ENCODE measurements at places on chromosomes 13 and 19.

GRCh38 chr19:19053508-19054314, 10.1 kb upstream of the SLC25A42 start:
- peak; percentile 69 for DNase-seq

- DNase-seq: no peak
These were observed 4.2 kb downstream of the GJA3 start for GRCh38 chr13:20156702-20157101.

- no peak for DNase-seq
These were observed 233.0 kb downstream of the COL4A1 start for GRCh38 chr13:110073982-110074381.

DNA sequence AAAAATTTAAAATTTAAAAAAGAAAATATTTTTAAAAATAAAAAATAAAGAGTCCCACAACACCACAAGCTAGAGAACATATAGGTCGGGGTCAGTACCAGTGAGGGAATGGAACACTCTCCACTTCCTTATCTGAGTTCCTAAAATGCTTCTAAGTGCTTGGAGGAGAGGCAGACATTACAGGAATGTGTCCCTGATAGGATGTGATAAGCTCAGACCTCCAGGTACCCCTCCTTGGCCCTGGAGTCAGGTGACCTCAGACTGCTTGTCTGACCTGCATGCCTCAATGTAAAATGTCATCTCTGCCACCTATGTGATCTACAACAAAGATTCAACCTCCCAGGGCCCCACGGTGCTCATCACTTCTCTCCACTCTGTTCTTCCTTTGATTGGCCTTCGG, 2.8 kb downstream of the ZNF814 start:
- no peak for DNase-seq

- DNase-seq: peak; percentile 28
These were observed 213.3 kb upstream of the MIR17HG start for GRCh38 chr13:91133941-91134802.

- DNase-seq: no peak
These were observed 173.8 kb upstream of the SOX1 start for GRCh38 chr13:111893071-111893606.

DNA sequence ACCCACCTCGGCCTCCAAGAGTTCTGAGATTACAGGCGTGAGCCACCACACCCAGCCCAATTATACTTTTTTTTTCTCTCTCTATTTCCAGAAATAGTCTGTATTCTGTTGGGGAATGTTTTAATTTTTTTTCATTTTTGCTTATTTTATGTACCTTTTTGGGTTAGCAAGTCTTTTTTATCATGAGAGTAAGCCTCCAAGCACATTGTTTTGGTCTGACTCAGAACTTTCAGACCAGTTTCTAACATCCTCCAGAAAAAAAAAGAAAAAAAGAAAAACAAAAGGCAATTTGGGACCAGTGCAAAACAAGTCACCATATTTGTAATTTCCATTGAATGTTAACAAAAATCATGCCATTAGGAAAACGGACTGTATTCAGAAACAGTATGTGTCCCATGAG, 1465.5 kb downstream of the SLITRK5 start:
- DNase-seq: no peak

DNA sequence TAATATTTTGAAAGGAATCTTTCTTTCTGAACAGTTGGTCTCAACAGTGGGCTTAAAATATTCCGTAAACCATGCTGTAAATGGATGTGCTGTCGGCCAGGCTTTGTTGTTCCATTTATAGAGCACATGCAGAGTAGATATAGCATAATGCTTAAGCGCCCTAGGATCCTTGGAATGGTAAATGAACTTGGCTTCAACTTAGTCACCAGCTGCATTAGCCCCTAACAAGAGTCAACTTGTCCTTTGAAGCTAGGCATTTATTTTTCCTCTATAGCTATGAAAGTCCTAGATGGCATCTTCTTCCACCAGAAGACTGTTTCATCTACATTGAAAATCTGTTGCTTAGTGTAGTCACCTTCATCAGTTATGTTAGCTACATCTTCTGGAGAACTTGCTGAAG, 47.6 kb downstream of the SACS start:
- no peak for DNase-seq

DNA sequence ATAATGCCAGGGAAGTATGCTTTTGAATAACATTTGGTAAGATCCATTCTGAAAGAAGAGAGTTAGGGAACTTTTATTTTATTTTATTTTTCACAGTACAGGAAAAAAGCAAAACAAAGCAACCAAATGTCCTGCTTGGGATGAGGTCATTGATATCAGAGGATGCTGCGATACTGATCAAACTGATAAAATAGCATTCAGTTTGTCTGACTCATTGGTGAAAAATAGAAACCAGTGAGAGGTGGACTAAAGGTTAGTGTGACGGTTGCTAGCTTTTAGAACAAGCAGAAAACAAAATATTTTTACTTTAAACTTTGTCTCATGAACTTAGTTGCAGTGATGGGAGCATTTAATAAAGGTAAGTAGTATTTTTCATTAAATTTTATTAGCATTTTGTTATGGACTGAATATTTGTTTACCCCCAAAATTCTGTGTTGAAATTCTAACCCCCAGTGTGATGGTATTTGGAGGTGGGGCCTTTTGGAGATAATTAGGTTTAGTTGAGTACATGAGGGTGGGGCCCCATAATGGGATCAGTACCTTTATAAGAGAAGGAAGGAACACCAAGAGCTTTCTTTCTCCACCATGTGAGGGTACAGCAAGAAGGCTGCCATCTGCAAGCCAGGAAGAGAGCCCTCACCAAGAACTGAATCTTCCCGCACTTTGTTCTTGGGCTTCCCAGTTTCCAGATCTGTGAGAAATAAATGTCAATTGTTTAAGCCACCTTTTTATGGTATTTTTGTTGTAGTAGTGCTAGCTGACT, 37.3 kb downstream of the ITGBL1 start:
- no peak for DNase-seq

- DNase-seq: no peak
These were observed 3.7 kb downstream of the ITM2B start for GRCh38 chr13:48236528-48237353.

- no peak for DNase-seq
These were observed 19.2 kb upstream of the ZNF331 start for GRCh38 chr19:53518716-53519115.

DNA sequence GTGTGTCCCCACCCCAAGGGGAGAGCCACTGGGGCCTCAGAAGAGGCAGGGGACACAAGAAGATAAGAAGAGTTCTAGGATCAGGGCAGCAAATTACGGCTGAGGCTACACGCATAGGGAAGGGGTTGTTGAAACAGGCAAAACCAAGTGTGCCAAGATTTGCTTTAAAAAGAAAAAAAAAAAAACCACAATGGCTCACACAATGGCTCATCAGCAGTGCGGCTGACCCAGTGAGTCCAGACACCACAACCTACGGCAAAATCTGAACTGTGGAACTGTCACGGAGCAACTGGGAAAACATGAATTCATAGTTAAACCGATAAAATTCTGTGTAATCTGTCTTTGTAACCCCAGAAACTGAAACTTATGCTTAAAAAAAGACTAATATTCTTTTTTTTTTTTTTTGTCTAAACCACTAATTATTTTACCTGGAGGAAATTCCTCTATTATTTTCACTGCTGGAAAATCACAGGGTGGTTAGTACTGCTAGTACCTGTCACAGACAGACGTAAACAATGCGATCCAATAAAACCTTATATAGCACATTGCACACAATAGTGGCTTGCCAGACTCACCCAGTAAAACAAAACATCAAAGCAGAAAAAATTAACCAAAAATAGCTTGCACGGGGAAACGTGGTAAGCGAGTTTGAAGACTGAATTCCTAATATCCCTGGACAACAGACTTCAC, 325.4 kb upstream of the TSHZ3 start:
- no peak for DNase-seq

DNA sequence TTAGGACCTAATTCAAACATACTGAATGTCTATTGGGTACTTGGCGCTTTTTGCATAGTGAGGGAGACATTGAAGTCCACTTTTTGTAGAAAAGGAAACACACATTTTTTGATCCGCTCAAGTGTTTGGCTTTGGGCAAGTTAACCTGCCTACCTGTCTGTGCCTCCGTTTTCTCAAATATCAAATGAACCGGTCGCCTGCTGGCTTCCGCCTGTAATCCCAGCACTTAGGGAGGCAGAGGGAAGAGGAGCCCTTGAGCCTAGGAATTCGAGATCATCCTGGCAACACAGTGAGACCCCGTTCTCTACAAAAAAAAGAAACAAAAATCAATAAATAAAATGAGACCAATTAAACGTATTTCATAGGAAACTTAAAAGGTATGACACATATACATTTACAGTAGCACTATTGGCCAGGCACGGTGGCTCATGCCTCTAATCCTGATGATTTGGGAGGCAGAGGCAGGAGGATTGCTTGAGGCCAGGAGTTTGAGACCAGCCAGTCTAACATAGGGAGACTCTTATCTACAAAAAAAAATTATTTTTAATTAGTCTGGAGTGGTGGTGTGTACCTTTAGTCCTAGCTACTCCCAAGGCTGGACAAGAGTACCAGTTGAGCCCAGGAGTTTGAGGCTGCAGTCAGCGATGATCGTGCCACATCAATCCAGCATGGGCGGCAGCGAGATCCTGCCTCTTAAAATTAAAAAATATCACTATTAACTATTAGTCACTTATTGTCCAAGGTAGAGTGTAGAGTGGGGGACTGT, 1.3 kb downstream of the RAD23A start:
- no peak for DNase-seq
